NCI-H2227 treated with DMSO at 0.1 percent for 48 hours (cell line): ENCODE measurements at places on chromosomes 4 and X.

GRCh38 chr4:185520119-185520518 is 15.2 kb downstream of the PDLIM3 start:
- DNase-seq = no peak

DNA sequence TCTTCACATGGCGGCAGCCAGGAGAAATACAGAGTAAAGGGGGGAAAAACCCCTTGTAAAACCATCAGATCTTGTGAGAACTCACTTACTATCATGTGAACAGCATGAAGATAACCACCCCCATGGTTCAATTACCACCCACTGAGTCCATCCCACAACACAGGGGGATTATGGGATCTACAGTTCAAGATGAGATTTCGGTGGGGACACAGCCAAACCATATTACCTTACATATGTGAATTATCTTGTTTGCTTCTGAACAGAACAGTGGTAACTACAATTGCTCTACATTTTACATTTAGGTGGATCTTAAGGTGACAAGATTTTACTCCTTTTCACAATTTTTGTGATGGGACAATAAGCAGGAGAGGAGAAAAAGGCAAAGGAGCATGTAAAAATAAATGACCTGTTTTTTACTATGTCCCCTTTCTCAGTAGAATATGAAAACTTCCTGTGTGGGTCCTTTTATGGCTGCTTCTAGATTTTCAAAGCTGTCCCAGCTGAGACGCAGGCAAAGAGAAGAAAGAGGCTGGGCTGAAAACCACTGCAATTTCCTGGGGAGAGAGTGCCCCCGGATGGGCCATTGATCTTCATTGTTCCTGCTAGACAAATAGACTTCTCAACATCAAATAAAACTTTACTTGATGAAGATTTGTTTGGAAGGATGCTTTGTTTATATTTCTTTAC is 45.9 kb upstream of the PGM2 start:
- no peak for DNase-seq

GRCh38 chrX:41889317-41890025 is 33.9 kb downstream of the CASK start:
- no peak for DNase-seq

GRCh38 chr4:89055157-89056080 is 1.6 kb downstream of the FAM13A start:
- no peak for DNase-seq

- DNase-seq = no peak
These were observed 515.4 kb upstream of the ATOH1 start for GRCh38 chr4:93313197-93313596.

DNA sequence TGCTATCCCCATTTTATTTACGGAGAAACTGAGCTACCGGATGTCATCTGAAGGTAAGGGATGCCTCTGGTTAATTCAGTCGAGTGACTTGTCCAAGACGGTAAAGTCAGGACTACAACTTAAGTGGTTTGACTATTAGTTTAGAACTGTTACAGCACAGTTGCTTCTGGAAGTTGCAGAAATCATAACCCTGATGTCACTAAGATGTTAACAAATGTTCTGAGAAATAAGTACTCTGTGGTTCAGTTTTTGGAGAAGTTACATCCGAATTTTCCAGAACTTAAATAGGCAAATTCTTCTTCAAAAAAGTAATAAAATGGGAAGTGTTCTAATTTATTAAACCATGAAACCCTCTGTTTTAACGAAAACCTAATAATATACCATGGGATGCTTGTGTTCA is 3.1 kb downstream of the PPA2 start:
- DNase-seq = no peak

GRCh38 chrX:102959471-102959870 is 22.4 kb downstream of the RAB40AL start:
- no peak for DNase-seq

DNA sequence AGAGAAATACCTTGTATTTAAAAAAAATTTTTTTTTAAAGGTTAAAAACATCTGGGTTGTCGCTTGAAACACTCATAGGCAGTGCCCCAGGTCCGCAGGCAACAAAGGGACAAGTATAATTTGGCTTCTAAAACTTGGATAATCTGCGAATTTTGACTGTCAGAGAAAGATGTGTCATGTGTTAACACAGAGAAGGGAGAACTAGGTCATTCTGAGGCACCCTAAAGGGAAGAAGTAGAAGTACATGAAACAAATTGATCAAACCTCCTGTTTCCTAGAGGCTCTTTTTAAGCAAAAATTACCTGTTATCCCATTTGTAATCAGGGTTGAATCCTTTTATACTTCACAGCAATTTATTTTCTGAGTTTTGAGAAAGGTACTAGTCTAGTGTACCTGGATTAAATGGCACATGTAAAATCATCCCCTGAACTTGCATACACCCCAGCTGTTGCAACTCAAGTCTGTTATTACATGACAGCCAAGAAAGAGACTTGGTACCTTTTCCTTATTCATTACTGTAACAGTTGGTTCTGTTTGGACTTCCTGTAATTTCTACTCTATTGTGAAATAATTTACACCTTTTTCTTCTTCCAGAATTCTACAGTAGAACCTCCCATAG is 1.7 kb downstream of the SRD5A3 start:
- no peak for DNase-seq

GRCh38 chr4:67603310-67604028 is 44.9 kb downstream of the STAP1 start:
- no peak for DNase-seq

GRCh38 chr4:9946170-9946569 is 75.1 kb downstream of the SLC2A9 start:
- no peak for DNase-seq

DNA sequence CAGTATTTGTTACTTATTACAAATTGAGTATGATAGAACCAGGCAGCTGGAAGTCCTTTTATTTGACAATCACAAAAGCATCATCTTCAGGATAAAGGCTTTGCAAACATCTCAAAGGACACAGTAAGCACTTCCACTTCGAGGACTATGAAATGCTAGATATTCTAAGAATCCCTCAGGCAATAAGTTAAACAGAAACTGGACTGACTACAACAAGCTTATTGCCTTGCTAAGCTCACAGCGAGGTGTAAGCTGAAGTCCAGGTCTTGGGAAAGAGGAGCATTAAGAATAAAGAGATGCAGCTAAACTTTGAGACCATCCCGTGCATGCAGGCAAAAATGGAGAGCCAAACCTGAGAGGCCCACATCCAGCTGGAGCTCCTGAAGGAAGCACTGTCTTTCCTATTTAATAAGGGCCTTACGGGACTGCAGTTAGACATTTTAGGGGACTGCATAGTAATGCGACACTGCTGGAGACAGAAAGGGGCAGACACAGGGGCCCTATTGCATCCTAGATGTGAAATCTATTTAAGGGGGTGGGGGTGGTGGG is 38.7 kb downstream of the DCHS2 start:
- no peak for DNase-seq

- DNase-seq = peak; percentile 38
These were observed 26.8 kb upstream of the BOD1L1 start for GRCh38 chr4:13654162-13654797.
